Right atrium auricular region (tissue), 2 donors: ENCODE measurements at places on chromosomes 12 and 14. TPM values are rescaled to one million over a fixed set of nuclear protein-coding genes. Genes with fewer than 3 reads are reported as not detected.

DNA sequence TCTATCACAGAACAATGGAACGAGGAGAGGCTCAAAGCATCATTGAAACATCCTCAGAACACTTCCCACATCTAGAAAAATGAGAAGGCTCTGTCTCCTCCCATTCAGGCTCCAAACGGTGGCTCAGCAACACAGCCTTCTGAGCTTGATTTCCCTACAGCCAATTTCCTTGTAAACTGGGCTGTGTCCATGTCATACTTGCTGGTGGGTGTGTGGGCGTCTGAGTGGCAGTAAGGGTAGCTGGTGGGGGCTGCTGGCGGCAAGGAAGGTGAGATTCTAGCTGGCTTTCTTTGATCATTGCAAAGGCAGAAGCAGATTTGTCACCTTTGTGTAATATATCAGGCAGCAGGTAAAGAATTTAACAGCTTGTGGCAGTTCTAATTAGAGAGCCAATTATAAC, 163.7 kb downstream of the CALM1 start:
- no peak for DNase-seq

Gene CMA1
- not detected for total RNA-seq

DNA sequence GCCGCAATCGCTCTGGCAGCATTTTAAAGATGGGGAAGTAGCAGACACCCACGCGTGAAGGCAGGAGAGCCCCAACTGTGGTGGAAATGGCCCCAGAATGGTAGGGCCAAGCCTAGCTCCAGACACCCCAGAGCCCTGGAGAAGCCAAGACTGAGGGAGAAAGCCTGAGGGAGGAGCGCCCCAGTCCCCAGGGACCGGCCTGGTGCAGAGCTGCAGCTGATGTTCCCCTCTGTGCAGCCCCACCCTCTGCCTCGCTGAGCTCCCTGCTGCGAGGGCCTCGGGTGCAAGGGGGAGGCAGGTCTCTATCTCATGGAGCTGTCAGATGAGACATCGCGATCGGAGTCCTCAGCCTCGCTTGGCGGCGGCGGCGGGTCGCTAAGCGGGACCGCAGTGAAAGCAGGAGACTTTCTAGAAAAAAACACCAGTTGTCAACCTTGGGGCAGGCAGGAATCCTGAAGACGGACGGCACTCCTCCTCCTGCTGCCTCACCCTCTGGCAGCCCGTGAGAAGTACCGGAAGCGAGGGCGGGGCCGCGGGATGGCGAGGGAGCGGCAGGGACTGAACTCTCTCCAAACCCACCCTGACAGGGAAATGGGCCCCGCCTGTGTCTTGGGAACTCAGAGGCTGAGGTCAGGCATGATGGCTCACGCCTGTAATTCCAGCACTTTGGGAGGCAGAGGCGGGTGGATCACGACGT, 6.0 kb downstream of the GAPDH start:
- peak; percentile 97 for DNase-seq

Gene ANKS1B
- 2.4 TPM for total RNA-seq

DNA sequence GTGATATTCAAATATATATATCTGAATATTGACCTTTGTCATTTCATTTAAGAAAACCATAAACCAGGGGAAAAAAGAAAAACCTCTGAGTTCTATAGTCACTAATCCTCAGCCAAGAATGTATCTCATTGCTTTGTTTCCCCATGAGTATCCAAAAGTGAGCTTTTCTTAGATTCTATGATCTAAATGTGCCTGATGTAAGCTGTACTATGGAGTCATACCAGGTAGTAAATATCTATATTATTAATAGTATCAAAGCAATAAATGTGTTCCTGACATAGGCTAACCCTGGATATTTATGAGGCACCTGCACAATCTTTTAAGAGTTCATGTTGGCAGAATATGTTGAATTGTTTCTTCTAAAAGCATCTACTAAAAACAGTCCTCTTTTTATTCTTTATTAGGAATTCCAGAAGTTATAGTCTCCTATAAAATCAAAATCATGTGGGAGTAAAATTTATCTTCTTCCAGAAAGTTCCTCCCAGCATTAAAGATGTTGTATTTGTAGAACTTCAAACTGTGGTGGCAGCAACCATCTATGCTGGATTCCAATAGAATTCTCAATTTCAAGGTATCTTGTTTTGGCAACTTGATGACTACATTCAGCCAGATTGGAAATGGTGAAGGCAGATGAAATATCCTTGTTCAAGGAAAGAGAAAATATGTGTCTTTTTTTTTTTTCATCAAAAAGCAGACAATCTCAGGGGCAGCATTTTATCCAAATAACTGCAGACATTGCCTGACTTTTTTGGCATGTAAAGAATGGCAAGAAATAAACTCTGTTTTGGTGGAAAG, 139.7 kb upstream of the RASSF8 start:
- no peak for DNase-seq

DNA sequence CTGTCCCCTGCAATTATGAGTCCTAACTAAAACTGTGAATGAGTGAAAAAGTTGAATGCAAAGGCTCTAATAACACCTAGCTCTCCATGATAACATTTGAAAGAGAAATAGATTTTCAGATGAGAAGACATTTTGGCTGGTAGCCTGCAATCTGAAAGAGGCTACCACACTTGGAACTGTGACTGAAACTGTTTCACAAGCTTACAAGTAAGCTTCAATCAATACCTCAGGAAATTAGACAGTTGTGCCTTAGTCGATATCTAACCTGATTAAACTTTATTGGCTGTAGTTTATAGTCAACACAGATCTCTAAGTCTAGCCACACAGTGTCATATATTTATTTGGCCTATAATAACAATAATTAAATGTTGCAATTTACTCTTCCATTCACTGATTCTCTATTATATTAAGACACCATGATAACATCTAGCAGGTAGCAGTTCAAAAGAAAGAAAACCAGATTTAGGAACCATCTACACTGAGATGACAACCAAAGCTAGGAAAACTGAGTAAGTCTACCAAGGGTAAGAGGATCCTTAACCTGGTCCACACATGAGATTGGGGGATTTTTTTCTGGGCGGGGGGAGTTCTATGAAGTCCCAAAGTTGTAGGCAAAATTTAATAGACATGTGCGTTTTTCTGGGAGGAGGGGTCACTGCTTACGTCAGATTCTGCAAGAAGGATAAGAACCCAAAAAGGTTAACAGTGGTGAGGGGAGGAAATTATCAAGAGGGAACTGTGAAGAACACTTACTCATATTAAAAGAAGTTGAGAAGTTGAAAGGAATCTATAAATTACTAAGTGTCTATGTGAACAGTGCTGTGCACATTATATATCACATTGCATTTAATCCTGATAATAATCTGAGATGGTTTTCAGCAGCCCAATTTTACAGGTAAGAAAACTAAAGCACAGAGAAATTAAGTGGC, 65.8 kb downstream of the NUMB start:
- DNase-seq = no peak

DNA sequence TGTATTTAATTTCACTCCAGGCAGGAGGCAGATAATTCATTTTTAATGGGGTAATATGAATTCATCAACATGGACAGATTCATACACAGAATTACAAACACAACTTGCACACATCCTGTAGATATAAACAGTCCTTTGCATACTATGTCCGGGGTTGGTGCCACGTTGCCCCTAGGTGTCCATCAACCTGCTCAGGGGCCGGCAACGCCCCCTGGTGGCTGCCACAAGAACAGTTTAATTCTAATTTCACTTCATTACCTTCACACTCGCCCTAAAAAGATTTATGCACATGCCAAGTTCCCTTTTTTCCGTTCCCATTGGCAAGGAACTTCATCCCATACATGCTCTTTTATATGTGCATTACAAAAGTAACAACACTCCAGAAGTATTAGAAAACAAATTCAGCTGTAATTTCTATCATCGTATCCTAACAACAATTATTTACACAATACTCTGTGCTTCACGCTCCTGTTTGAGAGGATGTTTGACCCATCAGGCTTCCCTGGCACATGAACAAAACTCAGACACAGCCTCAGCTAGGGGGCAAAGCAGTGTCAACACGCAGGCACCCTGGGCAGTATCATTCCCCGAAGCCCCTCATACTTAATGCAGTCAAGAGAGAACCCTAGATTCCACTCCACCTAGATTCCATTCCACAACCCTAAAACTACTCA, 15.5 kb downstream of the MANSC1 start:
- no peak for DNase-seq

DNA sequence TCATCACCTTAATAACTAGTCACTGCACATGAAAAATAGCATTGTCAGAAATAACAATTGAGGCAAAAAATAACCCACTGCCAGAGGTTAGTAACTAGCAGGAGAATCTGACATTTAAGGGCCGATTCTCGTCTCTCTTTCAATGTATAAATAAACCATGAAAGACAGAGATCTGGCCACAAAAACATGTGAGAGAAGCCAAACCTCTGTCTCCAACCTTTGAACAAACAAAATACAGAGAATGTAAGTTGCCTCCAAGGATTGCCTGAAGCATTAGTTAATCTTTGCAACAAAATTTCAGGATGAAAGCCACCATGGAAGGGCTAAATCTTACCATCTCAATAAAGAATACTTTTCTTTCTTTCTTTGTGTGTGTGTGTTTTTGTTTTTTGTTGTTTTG, 257.4 kb upstream of the TMTC1 start:
- DNase-seq = no peak

Gene BCL2L14
- total RNA-seq = not detected

Gene RERG
- total RNA-seq = 9.9 TPM

GRCh38 chr14:63421226-63421625, 102.5 kb upstream of the GPHB5 start:
- DNase-seq = no peak

- no peak for DNase-seq
These were observed 24.8 kb downstream of the MUCL1 start for GRCh38 chr12:54879150-54879549.

- DNase-seq = no peak
These were observed 1059.5 kb downstream of the GALC start for GRCh38 chr14:86933460-86933859.

Gene SPTB
- total RNA-seq = 84.4 TPM

- no peak for DNase-seq
These were observed 69.1 kb upstream of the DNM1L start for GRCh38 chr12:32609966-32610365.

- DNase-seq = no peak
These were observed 213.5 kb downstream of the PELI2 start for GRCh38 chr14:56331592-56332216.

DNA sequence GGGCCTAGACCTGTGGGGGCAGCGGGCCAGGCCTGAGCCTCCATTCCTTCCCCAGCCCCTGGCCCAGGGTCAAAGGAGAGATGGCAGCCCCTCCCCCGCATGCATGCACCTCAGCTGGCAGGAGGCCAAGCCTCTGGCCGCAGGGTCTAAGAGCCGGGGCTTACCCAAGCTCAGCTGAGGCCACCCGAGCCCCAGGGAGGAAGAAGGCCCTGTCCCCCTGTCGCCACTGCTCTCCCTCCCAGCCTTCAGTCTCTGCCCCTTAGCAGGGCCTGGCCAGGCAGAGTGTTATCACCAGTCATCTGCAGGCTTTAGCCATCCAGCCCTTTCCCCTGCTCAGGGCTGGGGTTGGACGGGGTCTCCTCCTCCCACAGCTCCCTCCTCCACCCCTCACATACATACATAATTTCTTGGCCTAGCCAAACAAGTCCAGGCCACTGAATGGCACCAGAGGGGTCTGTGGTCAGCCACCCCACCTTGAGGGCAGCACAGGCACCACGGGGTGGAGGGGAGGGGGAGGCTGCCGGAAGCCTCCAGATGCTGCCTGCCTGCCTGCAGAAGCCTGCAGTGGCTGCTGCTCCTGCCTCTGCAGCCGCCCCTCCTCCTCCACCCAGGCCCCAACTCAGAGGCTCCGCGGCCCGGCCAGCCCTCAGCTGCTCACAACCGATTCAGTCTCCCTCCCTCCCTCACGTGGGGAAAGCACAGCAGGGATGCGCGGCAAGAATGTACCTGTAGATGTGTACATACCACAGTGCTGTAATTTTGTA, 22.8 kb downstream of the RAB35 start:
- DNase-seq = no peak

Gene HOXC11
- total RNA-seq = not detected

Gene DNAH10
- total RNA-seq = not detected

Gene PIWIL1
- not detected for total RNA-seq

Gene RAD52
- total RNA-seq = 7.4 TPM

Gene TAS2R31
- not detected for total RNA-seq

Gene ITPK1
- total RNA-seq = 58.3 TPM

Gene ASCL1
- total RNA-seq = not detected

Gene LRRC10
- 3.1 TPM for total RNA-seq

Gene GPR137C
- total RNA-seq = 0.85 TPM

GRCh38 chr14:29856516-29856915, 71.1 kb downstream of the PRKD1 start:
- no peak for DNase-seq

GRCh38 chr12:39239490-39240486, 203.1 kb downstream of the KIF21A start:
- no peak for DNase-seq

- DNase-seq = no peak
These were observed 17.6 kb upstream of the PLEKHH1 start for GRCh38 chr14:67515386-67516079.

- no peak for DNase-seq
These were observed 14.2 kb downstream of the MMAB start for GRCh38 chr12:109559200-109559505.

DNA sequence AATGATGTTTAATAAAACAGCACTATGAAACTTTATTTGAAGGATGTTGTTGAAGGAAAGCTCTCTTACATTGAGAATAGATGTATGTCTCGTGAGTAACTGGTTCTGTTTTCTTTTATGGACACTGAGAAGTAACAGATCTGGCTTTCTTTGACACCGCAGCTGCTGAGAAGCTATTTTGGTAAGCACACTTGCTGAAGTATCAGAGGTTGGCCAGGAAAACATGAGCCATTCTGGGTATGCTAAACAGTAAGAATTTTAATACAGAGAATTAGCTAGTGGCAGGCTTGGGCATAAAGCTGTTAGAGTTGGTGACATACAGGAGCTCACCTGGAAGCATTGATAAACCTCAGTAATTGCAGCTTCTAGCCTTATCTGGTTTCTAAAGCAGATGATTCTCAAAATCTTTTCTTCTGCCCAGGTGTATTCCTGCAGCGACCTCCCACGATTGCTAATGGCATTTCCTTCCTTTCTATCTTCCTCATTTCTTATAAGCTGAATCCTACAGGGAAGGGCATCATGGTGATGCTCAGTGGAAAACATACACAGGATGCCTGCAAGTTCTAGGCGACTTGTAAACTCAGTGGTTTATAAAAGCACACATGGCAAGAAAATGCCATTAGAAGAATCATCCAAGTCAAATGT, 291.6 kb upstream of the SLC16A7 start:
- no peak for DNase-seq

DNA sequence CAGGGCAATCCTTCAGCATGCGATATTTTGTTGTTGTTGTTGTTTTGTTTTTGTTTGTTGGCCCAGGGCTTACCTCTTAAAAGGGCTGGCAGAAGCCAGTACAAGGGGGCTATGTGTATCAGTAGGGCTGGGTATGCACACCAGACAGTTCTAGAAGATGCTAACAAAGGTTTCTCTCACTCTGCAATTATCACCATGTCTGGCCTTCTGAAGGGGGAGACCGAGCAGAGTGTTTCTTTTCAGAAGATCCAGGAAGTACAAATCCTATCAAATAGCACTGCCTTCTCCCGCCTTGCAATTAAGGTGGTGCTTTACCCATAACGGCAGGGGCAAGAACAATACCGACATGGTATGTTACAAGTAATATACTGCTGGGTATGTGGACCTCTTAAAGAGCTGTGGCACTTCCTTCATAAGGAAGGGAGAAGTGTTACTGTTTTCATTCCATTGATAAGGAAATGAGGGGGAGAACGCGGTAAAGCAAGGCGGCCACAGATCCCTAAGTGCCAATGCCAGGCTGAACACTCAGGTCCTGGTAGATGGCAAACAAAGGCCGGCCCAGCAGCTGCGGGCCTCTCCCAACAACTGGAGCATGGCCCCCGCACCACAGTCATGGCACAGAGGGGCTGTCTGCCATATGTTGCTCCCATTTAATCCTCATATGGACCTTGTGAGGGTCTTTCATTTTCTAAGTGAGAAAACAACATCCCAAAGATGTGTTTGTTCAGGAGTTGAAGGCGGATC, 19.2 kb upstream of the CACNA2D4 start:
- DNase-seq = peak; percentile 36
